ENCODE measurements at places on chromosomes 2 and 18.

GRCh38 chr18:21747764-21748693, 7.4 kb downstream of the MIB1 start:
- no peak for DNase-seq

GRCh38 chr2:26177122-26177521, 4.2 kb downstream of the GAREM2 start:
- DNase-seq: no peak

DNA sequence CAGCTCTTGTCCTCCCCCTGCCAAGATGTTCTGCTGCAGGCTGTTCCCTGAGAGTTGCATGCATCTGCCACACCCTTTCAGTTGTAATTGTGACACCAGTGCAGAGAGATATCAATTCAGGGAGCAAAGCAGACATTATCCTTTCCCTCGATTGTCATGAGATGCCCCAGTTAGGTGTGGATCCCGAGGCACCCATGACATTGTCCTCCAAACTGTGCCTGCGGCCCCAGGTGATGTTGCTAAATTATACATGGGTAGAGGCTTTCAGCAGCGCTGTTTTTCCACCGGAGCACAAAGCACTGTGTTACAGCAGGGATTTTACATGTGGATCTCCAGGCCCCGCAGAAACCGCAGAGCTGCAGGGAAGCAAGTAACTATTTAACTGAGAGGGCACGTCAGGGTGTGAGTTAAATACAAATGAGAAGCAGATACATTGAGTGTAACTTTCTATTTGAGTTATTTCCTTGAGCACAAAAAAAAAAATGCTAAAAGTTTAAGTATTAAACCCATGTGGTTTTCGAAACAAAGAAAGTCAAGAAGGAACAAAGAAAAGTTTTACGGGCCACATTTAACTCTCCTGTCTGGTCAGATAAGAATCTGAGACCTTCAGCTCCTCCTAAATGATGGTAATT, 90.3 kb upstream of the BCL2L11 start:
- DNase-seq: no peak

GRCh38 chr18:51108330-51108729, 78.3 kb downstream of the SMAD4 start:
- DNase-seq: no peak

- DNase-seq: no peak
Measured at GRCh38 chr2:15133461-15133860, 427.7 kb downstream of the NBAS start.

- DNase-seq: no peak
Measured at GRCh38 chr2:144520756-144521487, 1.0 kb upstream of the ZEB2 start.

DNA sequence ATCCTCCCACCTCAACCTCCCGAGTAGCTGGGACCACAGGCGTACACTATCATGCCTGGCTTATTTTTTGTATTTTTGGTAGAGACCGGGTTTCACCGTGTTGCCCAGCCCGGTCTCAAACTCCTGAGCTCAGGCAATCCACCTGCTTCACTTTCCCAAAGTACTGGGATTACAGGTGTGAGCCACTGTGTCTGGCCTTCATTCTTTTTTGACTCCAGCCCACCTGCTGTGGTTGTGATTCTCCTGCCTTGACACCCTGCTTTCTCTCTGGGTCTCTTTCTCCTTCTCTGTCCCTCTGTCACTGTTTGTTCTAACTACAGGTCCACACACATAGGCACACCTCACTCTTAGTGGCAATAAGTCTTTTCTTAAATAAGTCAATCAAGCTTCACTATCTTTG, 85.3 kb downstream of the FTCDNL1 start:
- no peak for DNase-seq

GRCh38 chr2:109144721-109145120, 15.7 kb downstream of the SH3RF3 start:
- DNase-seq: no peak

- no peak for DNase-seq
Measured at GRCh38 chr2:191629976-191630712, 47.8 kb upstream of the NABP1 start.

DNA sequence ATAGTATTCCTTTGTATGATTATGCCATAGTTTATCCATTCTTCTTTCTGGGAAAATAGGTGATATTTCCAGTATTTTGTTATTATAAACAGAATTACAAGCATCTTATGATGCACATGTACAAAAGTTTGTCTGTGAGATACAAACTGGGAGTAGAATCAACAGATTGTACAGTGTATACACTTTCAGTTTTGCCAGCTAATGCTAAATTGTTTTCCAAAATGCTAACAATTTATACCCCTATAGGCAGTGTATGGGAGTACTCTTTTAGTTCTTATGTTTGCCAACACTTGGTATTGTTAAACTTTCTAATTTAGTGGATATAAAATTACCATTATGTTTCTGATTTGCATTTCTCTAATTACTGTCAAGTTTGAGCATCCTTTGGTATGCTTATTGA, 31.0 kb upstream of the TNFRSF11A start:
- no peak for DNase-seq

- DNase-seq: no peak
Measured at GRCh38 chr18:73879328-73879727, 268.3 kb downstream of the FBXO15 start.

Data from NCI-H1694 treated with DMSO at 0.1 percent for 48 hours (cell line).